ENCODE measurements at places on chromosomes 16 and 17.

- DNase-seq = no peak
Observed at GRCh38 chr17:73091410-73091769, 1.1 kb downstream of the SLC39A11 start.

GRCh38 chr17:1372618-1373017 lies 27.4 kb downstream of the YWHAE start:
- no peak for DNase-seq

DNA sequence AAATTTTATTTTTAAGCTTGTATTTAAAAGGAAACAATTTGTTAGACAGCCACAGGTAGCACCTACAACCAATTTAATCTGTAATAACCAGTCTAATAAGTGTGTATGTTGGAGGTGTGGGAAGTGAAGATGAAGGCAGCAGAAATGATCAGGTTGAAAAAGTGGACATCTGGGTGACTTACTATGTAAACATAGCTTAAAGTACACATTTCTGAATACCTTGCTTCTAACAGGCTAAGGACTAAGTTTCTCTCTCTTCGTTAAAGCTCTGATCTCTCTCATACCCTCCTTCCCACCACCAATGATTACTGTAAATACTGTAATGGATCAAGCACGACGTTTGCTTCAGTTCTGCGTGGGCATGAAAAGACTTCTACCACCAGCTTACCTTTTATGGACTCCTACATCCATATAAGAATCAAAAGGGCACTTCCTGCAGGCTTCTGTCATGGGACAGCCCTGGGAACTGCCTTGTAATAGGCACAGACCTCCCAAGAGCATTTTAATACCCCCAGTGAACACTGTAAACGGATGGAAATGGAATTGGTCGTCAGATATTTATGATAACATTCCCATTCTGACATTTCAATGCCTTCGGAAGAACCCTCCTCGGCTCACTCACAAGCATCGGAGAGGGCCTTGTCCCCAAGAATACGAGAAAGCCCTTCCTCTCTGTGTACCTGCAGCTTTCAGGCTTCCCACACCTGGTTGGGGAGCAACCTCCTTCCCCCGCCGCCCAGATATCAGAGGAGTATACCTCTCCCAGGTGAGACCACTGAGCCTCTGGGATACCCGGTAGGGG lies 700 bp downstream of the CCDC43 start:
- no peak for DNase-seq

- DNase-seq = no peak
Observed at GRCh38 chr17:42918902-42919521, 18.4 kb downstream of the G6PC1 start.

GRCh38 chr16:70737377-70738082 lies 51.7 kb upstream of the MTSS2 start:
- no peak for DNase-seq

DNA sequence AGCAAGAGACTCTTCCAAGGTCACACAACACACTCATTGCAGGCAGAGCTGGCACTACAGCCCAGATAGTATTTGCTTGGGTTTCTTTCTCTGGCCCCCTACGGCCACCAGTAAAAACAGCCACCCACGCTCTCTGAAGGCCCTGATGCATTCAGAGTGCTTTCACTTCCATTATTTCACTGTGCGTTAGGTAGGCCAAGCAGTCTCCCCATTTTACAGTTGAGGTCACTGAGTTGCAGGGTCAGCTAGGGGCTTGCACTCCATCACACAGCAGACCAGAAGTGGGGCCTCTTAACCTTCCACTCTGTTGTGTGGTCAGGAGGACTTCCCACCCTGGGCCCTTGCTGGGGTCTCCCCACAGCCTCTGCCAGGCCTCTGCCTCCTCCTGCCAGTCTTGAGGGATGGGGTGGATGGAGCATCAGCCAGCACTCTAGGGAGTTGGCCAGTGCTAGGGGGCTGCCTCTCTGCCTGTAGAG lies 2.5 kb downstream of the TBX21 start:
- no peak for DNase-seq

GRCh38 chr16:78735337-78735736 lies 635.9 kb downstream of the WWOX start:
- DNase-seq = no peak

All from iPS DF 19.7 (cell line).